ENCODE measurements at places on chromosomes 5 and 9. TPM values are rescaled to one million over a fixed set of nuclear protein-coding genes. Genes with fewer than 3 reads are reported as not detected.

DNA sequence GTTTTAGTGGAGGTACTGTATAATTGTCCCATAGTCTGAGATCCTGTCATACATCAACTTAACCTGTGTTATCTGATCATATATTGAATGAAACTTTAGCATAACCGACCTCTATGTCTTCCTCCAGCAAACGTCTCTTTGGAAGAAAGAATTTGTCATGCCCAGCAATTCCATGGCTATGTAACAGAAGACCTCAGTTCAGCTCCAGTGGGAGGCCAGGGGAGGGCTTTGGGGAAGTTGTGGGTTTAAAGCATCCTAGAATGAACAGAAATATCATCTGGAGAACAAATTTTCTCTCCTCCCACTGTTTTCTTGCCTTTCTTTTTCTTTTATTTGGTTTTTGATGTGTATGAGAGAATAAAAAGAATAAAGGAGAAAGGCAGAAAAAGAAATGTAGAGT lies 164.5 kb downstream of the GAS1 start:
- no peak for DNase-seq

DNA sequence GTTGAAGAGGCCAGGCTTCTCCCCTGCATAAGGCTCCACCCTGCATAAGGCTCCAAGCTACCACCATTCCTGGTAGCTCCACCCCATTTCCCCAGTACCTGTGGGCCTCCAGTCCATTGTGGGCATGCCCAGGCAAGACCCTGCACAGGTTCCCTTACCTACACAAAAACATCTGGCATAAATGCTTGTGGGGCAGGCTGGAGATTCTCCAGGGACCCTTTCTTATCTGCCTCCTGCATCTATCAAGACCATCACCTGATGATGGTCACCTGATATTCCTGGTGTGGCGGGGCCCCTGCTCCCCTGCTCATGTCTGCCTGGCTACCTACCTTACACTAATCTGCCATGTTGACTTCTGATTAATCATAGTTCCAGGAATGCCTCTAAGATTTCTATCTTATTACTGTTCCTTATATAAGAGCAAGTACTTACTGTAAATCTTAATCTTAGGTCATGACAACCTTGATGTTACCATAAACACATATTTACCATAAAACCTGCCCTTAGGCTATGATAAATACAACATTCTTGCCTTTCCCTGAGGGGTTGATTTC lies 41.0 kb downstream of the FGD3 start:
- no peak for DNase-seq

GRCh38 chr9:89714321-89714720 lies 109.5 kb downstream of the GADD45G start:
- DNase-seq: no peak

DNA sequence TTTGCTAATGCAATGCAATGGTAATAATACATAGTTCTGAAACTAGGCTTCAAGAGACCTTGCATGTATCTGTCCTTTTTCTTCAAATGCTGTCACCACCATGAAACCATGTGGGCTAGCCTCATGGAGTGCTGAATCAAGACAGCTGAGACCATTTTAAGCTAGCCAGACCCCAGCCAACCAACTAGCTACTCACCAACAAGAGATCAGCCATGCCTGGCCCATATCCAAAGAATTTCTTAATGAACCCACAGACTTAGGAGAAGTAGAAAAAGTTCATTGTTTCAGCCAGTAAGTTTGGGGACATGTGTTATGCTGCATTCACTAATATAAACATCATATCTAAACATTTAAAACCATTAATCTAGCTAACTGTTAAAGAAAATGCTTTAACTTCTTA lies 139.8 kb upstream of the EDIL3 start:
- no peak for DNase-seq

GRCh38 chr5:56858777-56859442 lies 43.6 kb downstream of the MAP3K1 start:
- DNase-seq: no peak

- no peak for DNase-seq
These were observed 1499.0 kb downstream of the EFNA5 start for GRCh38 chr5:106171708-106172107.

DNA sequence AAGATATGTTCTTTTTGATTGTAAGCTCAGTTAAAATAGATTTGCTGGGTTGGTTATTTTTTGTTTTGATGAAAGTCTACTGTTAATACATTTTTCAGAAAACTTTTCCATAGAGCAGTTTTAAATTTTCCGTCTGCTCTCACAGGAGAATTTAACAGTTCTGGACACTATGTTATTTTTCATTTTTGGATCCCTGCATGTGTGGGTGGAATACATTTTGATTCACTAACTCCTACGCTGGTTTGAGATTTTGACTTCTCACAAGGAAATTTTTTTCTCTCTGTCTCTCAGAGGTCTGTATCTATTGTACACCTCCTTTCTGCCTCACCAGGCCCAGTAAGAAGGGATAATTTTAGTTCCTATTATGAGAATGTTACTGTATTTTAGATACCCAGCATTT lies 502.4 kb downstream of the CDH10 start:
- no peak for DNase-seq

DNA sequence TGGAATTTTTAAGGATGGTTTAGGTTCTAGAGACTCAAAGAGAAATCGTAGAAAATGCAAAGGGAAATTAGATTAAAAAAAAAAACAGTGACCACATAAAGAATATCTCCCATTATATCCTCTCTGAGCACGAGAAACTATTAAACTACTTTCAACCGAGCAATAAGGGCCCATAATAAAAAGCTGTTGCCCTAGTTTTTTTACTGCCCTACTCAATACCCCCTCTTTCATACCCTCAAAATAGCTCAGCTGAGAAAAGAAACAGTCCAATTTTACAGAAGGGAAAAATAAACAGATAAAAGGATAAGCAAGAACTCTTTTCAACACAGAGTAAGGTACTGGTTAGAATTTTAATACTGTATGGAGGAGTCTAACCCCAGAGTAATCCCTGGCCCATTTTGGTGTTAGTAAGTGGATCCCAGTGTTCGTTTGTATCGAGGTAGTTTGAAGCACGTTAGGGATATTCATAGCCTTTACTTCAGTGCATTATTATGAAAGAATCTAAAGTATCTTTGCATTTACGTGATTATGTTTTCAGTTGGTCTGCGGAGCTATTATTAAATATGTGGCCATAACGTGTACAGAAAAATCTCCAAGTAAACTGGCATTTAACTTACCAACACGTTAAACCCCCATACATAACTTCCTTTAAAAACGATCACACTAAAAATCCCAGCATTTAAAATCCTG lies 980 bp upstream of the RHOBTB3 start:
- no peak for DNase-seq

GRCh38 chr9:8315211-8315610 lies 515.6 kb upstream of the DMAC1 start:
- no peak for DNase-seq

DNA sequence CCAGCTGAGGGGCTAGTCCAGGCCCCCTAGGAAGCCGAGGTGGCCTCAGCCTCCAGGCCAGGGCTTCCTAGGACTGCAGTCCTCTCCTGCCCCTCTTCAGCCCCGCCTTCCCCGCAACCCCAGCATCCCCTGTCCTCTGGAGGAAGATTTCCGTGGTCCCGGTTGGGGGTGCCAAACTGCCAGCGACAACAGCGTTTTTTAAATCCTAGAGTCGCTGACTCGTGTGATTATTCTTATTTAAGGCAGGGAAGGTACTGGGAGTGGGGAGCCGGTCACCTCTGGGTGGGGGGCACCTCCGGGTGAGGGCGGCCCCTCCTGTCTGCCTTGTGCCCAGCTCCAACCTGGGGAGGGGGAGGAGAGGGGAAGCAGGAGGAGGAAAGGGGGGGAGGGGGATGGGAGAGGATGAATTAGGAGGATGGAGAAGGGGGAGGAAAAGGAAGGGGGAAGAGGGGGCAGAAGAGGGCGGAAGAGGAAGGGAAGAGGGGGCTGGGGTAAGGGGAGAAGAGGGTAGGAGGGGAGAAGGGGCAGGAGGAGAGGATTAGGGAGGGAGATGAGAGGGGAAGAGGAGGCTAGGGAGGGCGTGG lies 173.1 kb upstream of the IER5L start:
- no peak for DNase-seq

DNA sequence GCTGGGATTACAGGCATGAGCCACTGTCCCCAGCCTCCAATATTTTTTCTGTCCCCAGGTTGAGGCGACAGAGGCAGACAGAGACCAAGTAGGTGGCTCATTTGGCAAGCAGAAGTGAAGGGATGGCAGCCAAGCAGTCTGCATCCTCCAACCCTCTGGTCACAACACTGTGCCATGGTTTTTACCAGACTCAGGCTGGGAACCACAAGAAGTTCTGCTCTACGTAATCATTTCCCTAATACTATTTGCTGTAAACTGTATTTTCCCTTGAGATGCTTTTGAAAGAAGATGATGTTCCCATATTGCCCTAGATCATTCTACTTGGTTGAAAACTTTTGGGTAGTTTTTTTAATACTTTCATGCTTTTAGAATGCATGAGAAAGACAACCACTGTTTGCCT lies 40.5 kb downstream of the PTTG1 start:
- DNase-seq: no peak

- no peak for DNase-seq
These were observed 33.5 kb downstream of the NAIF1 start for GRCh38 chr9:128033609-128034008.

DNA sequence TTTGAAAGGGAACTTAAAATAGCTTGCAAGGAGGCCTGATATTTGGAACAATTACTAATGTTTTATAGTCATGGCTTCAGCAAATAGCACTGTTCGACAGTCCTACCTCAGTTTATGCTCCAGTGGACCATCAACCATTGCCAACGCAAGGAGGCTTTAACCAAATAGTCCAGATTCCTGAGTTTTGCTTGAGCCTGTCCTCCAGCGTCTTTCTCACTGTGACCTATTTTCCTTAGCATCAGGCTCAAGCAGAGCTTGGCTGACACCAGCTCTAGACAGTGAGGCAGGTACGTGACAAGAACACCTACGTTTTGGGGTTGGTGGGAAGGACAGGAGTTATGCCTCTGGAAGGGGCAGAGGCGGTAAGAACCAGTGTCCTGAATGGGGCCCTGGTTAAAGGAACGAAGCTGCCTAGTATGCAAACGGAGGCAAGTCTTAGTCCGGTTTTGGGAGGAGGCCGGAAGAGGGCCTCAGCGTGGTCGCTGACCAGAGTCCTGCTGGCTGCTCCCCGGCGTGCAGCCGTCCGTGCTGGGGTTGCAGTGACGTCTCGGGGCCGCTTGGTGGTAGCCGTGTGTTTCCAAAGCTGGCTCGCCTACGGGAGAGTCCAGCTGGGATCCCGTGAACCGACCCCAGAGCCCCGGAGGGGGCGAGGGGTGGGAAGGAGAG lies 998 bp upstream of the FGF18 start:
- DNase-seq: peak; percentile 66

DNA sequence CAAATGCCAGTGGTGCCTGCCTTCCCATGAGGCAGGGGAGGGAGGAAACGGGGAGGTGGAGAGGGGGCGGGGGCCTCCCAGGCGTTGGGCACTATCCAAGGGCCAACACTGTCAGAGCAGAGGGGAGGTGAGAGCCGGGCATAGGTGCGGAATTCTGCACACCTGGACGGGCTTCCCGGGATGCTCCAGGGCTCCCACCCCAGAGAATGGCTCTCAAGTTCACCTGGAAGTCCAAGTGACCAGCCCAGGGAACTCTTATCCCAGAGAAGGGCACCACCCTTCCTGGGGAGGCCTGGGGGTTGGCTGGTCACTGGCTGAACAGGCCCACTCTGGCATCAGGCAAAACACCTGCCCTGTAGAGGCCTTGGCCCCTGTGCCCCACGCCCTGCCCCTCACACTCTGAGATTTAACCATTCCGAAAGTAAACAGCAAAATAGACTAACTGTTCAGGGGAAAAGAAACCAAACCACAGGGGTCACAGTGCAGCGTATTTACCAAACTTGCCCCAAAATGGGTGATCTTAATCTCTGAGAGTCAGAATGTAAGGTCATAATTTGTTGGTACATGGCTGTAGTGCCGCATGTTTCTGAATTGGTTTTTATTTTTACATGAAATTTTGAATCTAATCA lies 2.7 kb downstream of the CSF2 start:
- no peak for DNase-seq

GRCh38 chr9:13481274-13481673 lies 201.8 kb upstream of the MPDZ start:
- no peak for DNase-seq

GRCh38 chr5:133773247-133774202 lies 161.2 kb upstream of the FSTL4 start:
- no peak for DNase-seq

DNA sequence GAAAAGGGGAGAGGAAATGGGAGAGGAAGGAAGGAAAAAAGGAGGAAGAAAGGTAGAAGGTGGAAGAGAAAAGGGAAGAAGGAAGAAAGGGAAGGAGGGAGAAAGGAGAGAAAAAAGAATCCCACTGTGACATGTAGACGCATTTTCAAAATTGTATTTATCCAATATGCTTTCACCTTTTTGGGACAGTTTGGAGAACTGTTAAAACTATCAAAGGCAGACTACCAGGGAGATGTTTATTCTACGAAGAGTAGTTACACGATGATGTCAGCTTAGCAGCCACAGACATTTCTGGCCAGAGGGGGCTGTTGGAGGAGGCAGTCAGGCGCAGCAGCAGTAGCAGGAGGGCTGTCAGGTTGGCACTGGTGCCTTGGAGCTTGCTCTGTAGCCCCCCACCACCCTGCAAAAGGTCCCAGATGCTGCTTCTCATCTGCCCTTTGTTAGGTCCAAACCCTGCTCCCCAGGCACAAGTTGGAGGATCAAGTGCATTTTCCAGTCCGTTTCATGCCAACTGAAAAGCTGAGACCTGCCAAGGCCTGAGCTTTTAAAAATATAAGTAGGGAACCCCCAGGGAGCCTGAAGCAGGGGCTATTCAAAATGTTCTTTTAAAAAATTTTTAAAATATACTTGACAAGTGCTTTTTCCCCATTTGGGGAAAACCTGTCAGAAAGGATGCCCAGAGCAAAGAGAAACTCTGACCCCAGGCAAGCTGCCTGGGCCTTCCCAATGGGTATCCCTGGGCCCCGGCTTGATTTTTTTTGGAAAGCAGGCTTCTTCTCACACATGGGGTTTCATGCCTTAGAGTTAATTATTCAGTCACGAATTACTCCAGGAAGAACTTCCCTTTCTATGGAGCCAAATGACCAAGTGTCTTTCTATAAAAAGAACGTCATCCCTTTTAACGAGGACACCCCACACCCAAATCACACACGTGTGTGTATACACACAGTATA lies 203.3 kb downstream of the SLIT3 start:
- no peak for DNase-seq

DNA sequence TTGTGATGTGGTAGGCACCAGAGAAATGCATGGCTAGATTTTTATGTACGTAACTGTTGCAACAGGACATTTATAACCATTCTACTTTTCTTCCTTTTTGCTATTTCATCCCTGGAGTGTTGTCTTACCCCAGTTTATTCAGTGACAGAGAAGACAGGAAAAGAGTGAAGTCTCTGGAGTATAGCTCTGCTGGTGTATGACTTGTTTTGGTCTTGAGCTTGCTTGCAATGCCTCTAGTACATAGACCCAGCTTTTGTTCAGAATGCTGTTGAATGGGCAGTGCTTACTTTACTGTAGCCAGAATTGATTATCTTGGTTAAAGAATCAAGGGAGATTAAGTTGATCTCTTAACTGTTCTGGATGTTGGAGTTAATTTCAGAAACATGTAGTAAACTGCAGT lies 94.3 kb downstream of the PBX3 start:
- DNase-seq: no peak

- no peak for DNase-seq
These were observed 1072.3 kb downstream of the MAT2B start for GRCh38 chr5:164577742-164578141.

The SPATA31E1 gene
- not detected for polyA plus RNA-seq

The CAMK4 gene
- 128 TPM for polyA plus RNA-seq

The CACFD1 gene
- polyA plus RNA-seq: 3.7 TPM

The FOXI1 gene
- polyA plus RNA-seq: not detected

The GPX3 gene
- polyA plus RNA-seq: 1.9 TPM

The AMBP gene
- polyA plus RNA-seq: not detected

All from naive thymus-derived CD8-positive, alpha-beta T cell (primary cell).